ENCODE measurements at places on chromosomes 4 and X.

DNA sequence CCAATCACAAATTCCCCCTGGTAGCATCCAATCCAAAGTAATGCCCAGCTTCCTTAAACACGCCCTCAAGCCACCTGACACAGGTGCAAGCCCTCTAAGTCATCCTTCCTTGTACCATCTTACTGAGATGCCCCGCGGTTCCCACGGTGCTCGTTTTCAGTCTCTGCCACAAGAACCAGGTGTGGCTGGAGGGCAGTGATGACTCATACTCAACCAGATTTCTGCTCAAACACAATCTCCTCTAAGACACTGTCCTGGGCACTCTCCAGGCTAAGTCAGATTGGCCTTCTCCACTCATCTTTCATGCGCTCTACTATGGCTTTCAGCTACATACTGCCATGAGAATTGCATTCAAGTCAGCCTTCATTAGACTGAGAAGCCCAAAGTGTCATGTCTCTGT is 3.5 kb downstream of the SH3KBP1 start:
- no peak for DNase-seq

GRCh38 chr4:113563691-113564378 is 197.7 kb downstream of the CAMK2D start:
- DNase-seq = no peak

DNA sequence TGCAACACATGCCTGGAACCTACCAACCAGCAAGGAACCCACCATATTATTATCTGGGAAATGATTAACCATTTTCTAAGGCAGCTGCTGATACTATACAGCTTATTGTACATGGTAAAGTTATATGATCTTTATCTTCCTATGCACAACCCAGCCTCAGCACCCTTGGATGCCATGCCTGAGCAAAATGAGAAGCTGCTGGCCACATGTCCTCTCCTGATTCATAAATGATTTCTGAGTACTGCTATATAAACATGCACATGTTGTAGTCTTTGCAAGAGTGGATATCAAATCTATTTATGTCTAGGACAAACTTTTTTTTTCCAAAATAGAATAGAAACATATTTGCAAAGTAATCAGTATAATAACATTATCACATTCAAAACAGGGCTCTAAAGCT is 1043.6 kb downstream of the CCSER1 start:
- no peak for DNase-seq

DNA sequence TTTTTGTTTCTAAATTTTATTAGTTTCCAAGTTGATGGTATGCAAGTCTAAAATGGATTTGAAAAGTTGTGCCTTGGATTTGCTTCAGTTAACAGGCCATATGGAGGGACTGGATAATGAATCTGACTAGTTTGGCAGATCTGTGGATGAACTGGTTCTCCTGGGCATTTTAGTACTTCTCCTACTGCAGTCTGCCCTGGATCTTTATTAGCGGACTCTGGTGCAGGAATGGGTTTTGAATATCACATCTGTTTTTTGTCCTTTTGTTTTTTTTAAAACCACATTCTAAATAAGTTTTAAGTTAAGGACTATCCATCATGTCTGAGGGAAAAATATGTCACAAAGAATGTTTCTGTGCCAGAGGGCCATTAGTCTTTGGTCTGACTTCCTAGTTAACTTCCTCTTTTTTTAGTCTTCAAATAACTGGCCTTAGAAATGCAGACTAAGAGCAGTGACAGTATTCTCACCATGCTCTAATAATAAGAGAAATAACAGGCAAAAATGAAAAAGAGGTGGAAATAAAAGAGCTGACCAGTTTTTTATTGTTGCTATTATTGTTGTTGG is 13.9 kb upstream of the DCK start:
- DNase-seq = no peak

DNA sequence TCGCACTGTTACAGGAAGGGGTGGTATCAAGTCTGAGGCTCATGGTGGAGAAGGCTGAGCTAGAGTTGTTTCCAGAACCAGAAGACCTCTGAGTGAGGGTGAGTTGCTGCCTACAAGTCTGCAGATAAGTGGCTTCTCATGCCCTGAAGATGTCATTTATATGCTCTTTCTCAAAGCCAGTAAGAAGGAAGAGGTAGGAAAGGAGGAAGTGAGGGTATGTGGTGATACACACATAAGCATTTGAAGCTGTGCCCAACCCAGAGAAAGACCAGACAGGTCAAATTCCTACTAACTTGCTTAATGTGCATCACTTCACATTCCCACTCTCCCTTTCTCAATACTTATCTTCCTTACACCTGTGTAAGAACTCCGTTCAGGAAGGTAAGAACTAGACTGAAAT is at the start of gene PPBP:
Gene PPBP, minus strand, starts transcription at position 130 of the 400 bp plus-strand sequence. Its CDS starts 87 bp downstream, at position 43.
- no peak for DNase-seq

DNA sequence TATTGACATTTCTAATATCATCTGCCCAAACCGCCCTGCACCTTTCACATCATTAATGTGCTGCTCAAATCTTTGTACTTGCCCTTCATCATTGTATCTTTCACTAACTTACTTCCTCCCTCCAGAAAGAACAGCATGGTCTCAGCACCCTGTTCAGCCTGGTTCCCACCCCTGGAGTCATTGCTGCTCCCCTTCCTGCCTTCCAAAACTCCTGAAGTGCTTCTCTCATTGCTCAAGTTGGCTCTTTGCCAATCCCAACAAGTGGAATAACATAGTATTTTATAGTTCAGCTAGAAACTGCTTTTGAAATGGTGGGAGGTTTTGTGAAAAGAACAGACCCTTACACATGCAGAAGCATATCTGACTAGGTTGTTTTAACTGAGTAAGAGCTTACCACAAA is 14.0 kb upstream of the TTC29 start:
- no peak for DNase-seq

GRCh38 chrX:139448996-139449395 is 81.5 kb upstream of the F9 start:
- DNase-seq = no peak

DNA sequence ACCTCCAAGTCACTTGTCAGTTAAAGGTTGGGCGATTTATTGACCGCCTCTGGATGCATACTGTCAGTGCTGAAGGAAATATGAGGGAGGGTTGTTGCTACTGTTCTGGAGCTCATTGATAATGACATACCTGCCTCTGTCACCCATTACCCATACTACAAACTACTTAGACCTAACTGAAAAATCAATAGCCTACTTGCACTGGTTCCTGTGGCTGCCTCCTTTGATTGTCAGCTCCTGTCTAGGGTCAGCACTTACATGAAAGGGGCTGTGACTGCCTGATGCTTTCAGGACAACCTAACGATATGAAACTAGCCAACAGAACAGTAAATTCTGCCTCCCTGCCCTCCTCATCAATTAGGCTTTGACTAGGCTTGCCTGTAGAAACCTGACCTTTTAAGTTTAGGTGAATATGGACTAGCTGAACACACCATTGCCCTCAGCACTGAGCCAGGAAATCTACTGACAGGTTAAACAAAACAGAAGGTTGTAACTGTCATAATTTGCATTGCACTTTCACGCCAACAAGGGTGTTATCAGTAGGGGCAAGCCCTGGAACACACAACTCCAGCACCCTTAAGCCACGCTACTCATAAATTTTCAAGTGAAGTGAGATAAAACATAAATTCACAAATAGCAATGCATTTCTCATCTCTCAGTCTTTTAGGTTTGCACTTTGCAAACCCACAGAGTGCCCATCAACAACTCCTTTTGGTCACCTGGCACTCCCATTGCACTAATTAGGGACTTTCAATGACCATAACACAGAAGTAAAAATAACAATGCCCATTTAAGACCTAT is 9.0 kb upstream of the MAB21L2 start:
- DNase-seq = no peak

DNA sequence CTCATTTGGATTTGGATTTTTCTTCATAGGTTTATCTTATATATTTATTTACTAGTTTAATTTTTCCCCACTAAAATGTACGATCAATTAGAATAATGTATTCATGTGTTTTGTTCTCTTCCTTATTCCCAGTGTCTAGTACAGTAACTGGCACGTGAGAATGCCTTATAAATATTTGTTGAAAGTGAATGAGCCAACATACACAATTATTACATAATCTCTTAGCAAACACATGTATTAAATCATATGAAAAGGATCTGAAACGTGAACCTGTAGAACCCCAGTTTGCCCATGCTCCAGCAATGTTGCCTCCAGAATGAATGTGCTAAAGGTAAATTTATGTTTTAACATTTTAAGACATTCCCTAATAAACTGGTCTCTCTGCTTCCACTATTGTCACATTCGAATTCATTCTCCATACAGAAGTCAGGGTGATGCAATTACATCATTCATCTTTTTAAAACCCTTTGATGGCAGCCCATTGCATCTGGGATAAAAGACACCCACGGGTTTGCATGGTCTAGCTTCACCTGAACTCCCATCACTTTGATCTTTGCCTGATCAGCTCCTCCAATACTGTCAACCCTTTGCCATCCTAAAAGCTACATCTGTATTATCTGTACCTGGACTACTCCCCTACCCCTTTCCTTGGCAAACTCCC is 30.7 kb upstream of the AREG start:
- no peak for DNase-seq

- DNase-seq = peak; percentile 50
These were observed 4.4 kb downstream of the GPRIN3 start for GRCh38 chr4:89303177-89303576.

DNA sequence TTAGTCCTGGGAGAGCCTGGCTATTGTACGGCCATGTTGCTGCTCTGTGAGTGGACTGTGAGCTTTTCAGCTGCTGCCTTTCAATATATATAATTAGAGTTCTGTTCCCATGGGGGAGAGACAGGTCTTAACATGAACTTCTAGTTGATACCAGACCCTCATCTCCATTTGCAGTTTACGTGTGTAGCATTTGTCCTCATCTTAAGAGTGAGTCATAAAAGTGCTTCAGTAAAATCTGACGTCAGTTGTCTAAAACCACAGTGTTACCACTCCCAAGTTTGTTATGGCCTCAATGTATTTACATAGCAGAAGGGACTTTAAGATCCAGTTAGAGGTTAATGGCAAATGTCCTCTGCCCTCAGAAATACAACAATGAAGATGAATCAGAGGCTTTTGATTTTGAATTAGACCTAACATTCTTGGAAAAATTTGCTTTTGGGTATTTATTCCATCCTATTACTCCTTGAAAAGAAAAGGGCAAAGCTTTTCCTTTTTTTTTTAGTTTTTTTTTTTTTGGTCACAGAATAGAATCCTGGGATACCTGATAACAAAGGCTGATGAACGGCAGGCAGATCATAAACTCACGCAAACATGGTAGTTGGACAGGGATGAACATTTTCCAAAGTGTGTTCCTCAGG is 38.6 kb downstream of the PHOX2B start:
- no peak for DNase-seq

DNA sequence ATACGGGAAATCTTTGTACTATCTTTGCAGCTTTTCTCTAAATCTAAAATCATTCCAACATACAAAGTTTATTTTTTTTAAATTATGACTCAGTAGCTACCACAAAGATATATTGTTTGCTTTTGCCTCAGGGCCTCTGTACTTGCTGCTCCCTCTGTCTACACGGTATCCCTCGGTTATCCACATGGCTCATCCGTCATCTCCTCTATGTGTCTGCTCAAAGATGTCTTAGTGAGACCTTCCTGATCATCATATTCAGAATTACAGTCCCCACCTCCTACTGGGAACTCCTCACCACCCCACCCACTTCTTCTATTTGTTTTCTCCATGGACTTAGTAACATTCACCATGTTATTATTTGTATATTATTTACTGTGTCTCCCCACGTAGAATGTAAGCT is 107.8 kb downstream of the PARM1 start:
- DNase-seq = no peak

DNA sequence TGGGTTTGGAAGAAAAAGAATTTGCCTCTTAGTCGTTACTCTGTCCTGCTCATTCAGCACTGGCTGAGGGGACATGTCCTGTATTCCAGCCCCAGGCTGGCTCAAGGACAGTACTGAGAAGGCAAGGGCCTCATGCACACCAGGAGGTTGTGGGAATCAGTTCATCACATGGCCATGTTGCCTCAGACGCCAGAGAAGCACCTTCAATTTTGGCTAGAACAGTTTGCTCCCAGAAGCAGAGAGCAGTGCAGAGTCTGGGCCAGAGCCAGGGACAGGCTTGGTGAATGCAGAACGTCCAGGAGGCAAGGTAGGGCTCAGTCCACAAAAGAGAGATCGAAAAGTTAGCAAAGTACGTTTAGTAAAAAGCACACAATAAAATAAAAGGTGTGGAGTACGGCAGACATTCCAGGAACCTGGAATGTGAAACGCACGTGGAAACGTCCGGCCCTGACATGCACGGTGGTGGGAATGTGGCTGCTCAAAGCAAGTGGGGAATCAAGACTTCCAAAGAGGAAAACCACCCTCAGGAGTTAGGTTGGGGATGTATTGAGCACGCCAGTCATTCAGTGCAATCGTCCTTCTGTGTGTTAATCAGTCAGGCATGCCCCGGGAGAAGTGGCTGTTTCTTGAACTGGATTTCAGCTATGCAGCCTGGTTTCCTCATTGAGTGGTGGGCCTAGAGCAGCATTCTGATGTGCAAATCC is 1.2 kb upstream of the SLC2A9 start:
- no peak for DNase-seq

GRCh38 chr4:81164623-81165416 is 50.2 kb downstream of the PRKG2 start:
- DNase-seq = no peak

All from T-helper 1 cell (primary cell).